ENCODE measurements at places on chromosomes 11 and 22. TPM values are rescaled to one million over a fixed set of nuclear protein-coding genes. Genes with fewer than 3 reads are reported as not detected.

The PGA5 gene
- not detected for total RNA-seq

The ADM2 gene
- total RNA-seq = 3.9 TPM

The INPP5J gene
- 3.0 TPM for total RNA-seq

The DNAJB7 gene
- total RNA-seq = not detected

GRCh38 chr11:73632996-73633395 is 13.4 kb upstream of the PLEKHB1 start:
- DNase-seq = no peak

- DNase-seq = no peak
Observed at GRCh38 chr22:46240506-46240905, 9.6 kb downstream of the CDPF1 start.

GRCh38 chr11:68454767-68455166 is 5.8 kb upstream of the PPP6R3 start:
- no peak for DNase-seq

DNA sequence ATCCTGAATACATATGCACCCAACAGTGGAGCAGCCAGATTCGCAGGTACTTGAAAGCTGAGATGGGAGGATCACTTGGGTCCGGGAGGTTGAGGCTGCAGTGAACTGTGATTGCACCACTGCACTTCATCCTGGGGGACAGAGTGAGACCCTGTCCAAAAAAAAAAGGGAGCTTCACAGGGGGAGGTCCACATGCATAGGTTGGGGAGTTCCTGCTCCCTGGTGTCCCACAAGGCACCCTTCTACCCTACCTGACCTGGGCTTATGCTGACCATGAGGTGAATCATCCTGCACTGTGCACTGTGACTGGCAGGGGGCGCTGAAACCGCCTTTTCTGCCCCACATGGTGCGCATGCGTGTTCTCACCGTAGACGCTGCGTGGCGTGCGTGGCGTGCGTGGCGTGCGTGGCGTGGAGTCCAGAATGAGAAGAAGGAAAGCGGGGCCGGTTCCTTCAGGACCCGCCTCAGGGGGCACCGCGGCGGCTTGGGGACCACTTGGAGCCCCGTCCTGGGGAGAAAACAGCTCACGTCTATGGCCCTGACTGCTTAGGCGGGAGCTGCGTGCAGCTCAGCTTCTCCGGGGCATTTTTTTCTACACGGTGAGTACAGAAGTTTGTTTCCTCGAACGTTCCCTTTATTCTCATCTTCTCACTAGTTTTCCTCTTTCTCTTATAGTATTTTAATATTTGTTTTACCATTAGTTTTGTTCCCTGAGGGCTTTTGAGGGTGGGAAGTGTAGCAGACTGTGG is 116.6 kb upstream of the GRK3 start:
- no peak for DNase-seq

GRCh38 chr22:37581504-37581903 is 1.6 kb upstream of the LGALS2 start:
- DNase-seq = no peak

GRCh38 chr11:112614605-112615004 is 346.6 kb upstream of the NCAM1 start:
- no peak for DNase-seq

DNA sequence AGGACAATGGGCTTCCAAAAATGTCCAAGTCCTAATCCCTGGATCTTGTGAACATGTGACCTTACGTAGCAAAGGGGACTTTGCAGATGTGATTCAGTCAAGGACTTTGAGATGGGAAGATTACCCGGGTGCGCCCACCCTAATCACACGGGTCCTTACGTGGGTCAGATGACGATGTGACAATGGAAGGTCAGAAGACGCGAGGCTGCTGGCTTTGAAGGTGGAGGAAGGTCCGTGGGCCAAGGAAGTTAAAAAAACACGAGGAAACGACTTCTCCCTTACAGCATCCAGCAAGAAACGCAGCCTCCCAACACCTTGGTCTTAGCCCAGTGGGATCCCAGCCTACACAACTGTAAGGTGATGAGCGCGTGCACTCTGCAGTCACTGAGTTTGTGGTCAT is 860.1 kb downstream of the TBC1D22A start:
- no peak for DNase-seq

GRCh38 chr22:31491218-31491962 is 1.7 kb upstream of the EIF4ENIF1 start:
- DNase-seq = no peak

DNA sequence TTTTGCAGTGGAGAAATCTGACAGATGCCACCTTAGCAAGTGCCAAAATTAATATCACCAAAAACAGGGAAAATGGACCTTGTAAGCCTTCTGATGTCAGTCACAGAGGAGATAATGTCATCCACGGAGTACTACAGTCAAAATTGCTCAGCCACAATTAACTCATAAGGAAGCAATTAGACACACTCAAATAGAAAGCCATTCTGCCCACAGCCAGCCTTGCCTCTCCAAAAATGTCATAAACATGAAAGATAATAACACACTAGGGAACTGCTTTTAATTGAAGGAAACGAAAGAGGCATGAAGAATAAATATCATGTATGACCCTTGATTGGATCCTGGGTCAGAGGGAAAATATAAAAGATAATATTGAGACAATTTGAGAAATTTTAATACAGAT is 505.6 kb upstream of the API5 start:
- no peak for DNase-seq

GRCh38 chr11:3022300-3022967 is 30.3 kb upstream of the NAP1L4 start:
- no peak for DNase-seq

DNA sequence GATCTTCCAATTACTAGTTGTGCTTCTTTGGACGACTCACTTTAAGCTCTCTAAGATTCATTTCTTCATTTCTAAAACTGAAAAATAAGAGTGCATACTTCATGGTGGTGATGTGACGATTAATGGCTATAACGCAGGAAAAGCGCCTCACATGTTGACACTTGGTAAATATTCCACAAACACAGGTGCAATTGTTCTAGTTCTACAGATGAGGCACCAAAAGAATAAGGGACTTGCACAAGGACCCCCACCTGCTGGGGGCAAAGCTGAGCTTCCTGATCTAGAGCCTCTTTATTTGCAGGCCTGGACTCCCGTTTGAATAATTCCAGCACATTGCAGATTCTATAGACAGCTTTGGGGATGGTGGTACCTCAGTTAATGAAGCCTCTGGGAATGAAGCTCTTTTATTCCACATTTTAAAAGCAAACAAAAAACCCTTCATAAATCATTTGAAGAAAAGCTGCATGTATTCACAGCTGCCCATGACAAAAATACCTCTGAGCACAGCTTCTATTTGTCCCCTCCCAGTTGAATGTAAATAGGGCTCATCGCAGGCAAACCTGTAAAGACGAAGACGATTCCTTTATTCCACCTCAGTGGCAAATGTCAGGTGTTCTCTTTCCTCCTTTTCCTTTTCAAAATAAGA is 14.9 kb upstream of the CADM1 start:
- DNase-seq = no peak

Data from epithelial cell of proximal tubule (primary cell).